ENCODE measurements at places on chromosomes 4 and X.

DNA sequence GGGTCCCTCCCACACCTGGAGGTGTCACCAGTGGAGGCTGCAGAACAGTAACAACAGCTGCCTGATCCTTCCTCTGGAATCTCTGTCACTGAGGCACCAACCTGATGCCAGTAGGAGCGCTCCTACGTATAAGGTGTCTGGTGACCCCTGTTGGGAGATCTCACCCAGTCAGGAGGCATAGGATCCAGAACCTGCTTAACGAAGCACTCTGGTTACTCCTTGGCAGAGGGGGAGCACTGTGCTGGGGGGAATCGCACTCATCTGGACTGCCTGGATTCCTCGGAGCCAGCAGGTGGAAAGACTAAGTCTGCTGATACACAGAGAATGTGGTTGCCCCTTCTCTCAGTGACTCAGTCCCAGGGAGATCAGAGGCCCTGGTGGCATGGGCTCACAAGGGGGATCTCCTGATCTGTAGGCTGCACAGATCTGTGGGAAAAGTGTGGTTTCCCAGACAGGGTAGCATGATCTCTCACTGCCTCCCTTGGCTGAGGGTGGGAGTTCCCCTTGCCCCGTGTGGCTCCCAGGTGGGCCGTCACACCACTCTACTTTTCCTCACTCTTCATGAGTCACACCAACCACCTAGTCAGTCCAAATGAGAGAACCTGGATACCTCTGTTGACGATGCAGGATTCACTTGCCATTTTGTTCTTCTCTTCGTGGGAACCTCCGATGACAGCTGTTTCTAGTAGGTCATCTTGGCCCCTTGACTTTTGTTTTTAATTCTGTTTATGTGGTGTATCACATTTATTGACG is 305.9 kb downstream of the IDS start:
- DNase-seq = peak; percentile 23

- DNase-seq = no peak
Measured at GRCh38 chr4:156803056-156803455, 168.5 kb downstream of the PDGFC start.

- DNase-seq = no peak
Measured at GRCh38 chr4:18057821-18058533, 36.4 kb upstream of the LCORL start.

GRCh38 chr4:15131551-15131950 is 129.3 kb downstream of the CPEB2 start:
- DNase-seq = no peak

- DNase-seq = no peak
Measured at GRCh38 chr4:41369680-41370079, 113.0 kb downstream of the UCHL1 start.

DNA sequence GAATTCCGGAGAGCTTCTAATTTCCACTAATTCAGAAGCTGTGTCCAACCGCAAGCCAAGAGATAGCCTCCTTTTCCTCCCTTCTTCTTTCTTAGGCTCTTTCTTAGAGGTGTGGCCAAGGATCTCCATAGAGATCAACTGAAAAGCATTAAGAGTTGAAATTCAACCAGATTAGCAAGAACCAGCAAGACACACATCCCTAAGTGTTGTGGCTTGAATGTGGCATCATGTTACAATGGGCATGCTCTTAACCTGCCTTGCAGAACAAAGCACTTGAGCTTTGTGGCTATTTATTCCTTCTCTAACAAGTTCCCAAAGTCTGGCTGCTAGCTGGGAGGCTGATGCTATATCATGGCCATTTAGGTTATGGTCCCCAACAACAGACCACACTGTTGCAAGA is 10.4 kb downstream of the ANOS1 start:
- DNase-seq = no peak

DNA sequence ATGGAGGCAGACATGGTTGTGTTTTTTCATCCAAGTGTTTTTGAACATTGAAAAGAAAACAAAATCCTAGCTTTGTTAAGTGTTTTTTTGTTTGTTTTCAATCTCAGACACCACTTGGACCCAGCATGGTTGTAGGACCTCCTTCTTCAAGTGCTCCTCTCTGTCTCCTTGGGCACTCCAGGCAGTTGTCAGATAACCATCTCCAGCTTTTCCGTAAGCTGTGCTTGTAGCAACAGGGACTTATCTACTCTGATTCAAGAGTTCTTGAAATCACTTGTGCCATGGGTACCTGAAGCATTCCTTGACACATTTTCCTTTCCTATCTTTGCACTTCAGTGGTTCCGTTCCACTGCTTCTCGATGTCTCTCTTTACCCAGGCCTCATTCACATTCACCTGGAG is 334.9 kb upstream of the DDX53 start:
- no peak for DNase-seq

GRCh38 chrX:64894454-64895038 is 81.7 kb downstream of the ZC4H2 start:
- DNase-seq = peak; percentile 8

- no peak for DNase-seq
Measured at GRCh38 chr4:100149190-100149589, 41.1 kb downstream of the DDIT4L start.

GRCh38 chrX:119647552-119648420 is 41.6 kb upstream of the NKRF start:
- peak; percentile 34 for DNase-seq

DNA sequence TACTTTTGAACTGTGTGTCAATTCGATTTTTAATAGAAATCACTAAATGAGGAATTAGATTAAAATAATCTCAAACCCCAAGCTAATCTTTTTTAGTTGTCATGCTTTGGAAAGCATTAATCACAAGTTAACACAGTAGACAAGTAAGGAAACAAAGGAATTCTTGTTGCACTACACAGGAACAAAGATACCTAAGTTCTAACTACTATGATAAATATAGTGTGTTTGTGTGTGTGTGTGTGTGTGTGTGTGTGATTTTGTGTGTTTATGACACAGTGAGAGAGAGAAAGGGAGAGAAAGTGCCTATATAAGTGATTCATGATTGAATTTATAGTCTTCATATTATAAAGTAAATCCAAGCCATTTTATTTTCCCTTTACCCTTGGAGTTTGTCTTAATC is 931.4 kb downstream of the PCDH7 start:
- no peak for DNase-seq

GRCh38 chr4:67700116-67700737 is 728 bp downstream of the UBA6 start:
- no peak for DNase-seq

- DNase-seq = no peak
Measured at GRCh38 chr4:54614149-54614548, 43.6 kb upstream of the KIT start.

GRCh38 chr4:123418351-123418931 is 21.8 kb downstream of the SPRY1 start:
- no peak for DNase-seq

DNA sequence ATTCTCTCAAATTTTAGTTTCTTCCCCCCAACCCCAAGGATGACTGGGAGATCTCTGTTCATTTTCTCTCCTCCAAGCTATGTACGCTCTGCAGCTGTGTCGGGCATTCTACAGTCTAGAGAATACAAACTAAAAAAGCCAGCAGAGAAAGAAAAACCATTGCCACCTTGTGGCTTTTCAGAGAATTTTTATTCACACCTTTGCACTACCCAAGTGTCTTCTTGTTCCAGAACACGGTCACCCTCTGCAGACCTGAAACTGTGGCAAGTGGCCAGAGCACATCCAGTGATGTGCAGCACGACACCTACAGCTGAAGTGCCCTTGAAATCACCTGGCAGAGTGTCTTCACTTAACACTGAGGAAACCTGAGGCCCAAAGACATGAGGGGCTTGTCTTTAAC is 68.6 kb downstream of the CHST7 start:
- no peak for DNase-seq

GRCh38 chr4:185227131-185227551 is 17.7 kb downstream of the SNX25 start:
- DNase-seq = no peak

- no peak for DNase-seq
Measured at GRCh38 chrX:70044541-70045245, 5.0 kb downstream of the AWAT2 start.

DNA sequence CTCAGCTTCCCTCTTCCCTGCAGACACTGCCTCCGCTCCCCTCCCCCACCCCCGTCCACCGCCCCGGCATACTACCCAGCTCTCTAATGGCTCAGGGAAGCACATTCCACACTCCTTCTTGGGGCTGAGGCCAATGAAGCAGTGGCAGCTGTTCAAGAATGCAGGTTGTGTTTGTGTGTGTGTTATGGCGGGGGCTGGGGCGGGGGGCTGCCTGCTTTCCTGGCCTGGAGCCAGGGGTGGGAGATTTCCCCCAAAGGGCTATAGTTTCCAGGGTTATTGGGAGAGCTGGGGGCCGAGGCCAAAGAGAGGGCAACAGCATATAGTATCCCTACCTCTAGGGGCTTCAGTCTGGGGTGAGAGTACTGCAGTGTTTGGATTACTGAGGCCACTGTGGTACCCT is 149.4 kb downstream of the EFNB1 start:
- no peak for DNase-seq

- DNase-seq = no peak
Measured at GRCh38 chr4:5412296-5412695, 296.1 kb downstream of the EVC2 start.

DNA sequence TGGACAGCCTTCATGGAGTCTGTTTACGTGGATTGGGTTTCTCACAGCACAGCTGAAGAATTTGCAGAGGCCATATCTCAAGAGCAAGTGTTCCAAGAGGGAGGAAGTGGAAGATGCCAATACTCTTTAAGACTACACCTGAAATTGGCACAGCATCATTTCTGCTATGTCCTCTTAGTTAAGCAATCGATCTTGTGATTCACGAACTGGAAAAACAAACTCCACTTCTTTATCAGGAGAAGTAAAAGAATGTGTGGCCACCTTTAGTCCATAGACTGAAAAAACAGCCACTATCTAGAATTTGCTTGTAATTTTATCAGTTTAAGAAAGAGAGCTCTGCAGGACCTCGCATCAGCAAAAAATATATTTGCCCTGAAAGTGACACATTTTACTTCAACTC is 473.1 kb upstream of the ATOH1 start:
- DNase-seq = no peak

GRCh38 chr4:128285085-128285997 is 2.3 kb downstream of the PGRMC2 start:
- DNase-seq = no peak

- DNase-seq = no peak
Measured at GRCh38 chrX:18674417-18674787, 2.5 kb upstream of the RS1 start.

- no peak for DNase-seq
Measured at GRCh38 chr4:41339812-41340809, 83.4 kb downstream of the UCHL1 start.

DNA sequence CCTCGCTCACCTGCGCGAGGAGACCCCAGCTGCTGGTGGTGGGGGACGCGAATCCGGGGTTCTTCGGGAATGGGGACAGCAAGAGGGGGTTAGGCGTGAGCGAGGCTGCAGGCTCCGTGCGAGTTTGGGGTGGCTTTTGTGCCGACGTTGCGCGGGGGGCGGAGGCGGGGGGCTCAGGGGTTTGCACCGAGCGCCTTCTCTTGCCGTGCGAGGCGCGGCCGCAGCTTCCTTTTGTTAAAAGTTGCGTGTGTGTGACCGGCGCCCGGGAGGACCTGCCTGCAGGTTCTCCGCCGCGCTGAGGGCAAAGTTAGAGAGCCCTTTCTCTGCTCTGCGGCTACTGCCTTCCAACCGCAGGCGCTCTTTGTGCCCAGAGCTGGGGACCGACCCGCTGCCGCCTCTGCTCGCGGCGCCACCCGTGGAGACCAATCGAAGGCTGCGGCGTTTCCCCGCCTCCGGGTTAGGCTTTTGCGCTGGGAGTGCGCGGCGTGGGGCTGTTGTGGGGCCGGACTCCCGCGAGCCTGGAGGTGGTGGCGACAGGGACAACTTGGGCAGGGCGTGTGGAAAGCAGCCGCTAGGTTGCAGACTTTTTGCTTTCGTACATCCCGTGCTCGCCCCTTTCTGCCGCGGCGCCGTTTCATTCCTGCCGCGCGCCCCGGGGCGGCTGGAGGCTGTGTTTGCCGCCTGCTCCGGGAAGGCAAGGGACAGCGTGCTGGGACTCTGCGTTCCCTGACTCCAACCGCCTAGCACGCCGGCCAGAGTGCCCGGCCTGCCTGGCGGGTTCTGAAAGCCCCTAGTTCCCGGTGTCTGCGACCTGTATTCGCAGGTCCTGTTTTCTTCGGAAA is 716 bp downstream of the KIT start:
- DNase-seq = peak; percentile 23

DNA sequence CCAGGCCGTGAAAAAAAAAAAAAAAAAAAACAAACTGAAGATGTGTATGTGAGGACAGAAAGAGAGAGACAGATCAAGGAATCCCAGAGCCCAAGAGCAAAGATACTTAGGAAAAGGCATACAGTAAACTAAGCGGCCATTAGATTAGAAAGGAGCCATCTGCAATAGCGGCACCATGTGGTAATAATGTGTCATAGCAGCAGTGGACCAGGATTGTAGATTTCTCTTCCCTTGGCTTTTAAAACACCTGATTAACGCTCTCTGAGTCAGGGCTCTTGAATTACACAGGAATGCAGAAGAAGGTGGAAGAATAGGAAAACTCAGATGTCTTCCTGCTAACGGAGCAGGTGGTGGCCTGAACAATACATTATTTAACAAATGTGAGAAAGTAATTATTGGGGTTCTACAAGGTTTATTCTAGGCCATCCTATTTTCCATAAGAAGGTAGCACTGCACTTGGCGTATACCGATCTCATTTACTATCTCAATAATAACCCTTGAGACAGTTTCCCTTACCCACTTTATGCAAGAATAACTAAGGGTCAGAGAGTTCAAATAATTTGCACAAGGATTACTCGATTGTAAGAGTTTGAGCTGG is 182.7 kb downstream of the KCNIP4 start:
- no peak for DNase-seq

- DNase-seq = no peak
Measured at GRCh38 chr4:121534187-121534586, 153.4 kb upstream of the QRFPR start.

DNA sequence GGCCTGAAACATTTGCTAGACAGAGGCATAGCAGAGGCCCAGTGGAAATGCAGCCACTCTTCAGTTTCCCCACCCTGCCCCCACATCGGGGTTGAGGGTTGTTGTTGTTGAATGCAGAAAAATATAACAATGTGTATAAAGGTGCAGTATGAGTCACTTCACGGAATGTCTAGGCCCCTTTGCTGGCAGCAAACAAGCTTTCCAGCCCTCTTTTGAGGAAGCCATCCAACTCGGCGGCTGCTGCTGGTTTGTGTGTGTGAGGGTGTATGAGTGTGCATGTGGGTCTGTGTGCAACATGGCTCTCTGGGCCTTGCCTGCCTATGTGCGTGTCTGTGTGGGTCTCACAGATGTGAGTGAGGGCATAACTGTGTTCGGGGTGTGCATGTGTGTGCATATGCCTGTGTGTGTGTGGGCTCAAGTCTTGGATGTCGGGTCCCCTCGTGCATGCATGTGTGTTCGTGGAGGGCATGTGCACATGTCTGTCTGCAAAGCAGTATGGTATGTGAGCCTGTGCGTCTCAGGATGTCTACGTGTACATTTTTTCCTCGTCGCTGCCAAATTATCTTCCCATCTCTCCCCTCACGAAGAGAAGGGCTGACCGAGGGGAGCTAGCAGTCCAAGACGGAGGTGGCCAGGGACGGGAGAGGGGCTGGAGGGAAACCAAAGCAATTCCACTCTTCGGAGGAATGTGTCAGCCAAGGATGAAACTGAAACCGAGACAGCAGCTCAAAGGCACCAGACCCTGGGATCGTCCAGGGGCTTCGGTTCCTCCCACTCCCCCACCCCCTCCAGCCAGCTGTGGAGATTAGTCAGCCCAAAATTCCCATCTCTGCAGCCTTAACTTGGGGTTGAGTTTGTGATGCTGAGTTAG is 8.4 kb upstream of the ELF4 start:
- no peak for DNase-seq

GRCh38 chr4:45078201-45078600 is 351.8 kb upstream of the GNPDA2 start:
- no peak for DNase-seq

- DNase-seq = no peak
Measured at GRCh38 chrX:39718981-39719380, 378.8 kb downstream of the BCOR start.

Measured in stimulated activated CD8-positive, alpha-beta memory T cell treated with anti-CD3 and anti-CD28 coated beads, Interleukin-2, amount 100 ng/mL, for 48 hours (primary cell).